BE2C (cell line): ENCODE measurements at places on chromosomes 1 and 21.
A peak's percentile ranks its signal among the peaks of the same experiment; 100 is the strongest.

DNA sequence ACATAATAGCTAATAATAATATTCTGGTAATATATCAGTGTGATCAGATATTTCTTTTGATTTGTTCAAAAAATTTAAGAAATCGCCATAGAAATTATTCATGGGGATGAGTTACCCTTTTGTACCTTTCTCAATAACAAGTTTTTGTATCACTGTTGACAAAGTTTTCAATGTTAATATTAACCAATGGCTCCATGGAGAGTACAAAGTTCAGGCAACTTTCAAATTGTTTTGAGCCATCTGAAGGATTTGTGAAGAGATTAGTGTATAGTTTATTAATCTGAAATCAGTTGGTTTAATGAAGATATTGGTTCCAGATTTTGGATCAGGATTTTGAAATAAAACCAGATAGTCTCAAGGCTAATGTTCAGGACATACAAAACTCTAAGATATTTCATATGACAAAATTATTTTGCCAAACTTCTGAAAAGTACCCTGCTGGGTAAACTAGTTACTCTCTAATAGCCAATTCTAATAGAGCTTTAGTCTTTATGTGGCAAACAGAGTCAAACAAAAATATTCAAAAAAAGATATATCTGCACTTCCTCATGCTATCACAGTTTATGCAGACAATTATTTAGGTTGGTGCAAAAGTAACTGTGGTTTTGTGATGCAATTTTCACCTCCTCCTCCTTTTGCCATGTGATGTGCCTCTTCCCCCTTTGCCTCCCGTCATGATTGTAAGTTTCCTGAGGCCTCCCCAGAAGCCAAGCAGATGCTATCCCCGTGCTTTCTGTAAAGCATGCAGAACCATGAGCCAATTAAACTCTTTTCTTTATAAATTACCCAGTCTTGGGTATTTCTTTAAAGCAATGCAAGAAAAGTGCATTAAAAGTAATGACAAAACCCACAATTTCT lies 1105.0 kb downstream of the PLA2G4A start:
- DNase-seq = no peak

DNA sequence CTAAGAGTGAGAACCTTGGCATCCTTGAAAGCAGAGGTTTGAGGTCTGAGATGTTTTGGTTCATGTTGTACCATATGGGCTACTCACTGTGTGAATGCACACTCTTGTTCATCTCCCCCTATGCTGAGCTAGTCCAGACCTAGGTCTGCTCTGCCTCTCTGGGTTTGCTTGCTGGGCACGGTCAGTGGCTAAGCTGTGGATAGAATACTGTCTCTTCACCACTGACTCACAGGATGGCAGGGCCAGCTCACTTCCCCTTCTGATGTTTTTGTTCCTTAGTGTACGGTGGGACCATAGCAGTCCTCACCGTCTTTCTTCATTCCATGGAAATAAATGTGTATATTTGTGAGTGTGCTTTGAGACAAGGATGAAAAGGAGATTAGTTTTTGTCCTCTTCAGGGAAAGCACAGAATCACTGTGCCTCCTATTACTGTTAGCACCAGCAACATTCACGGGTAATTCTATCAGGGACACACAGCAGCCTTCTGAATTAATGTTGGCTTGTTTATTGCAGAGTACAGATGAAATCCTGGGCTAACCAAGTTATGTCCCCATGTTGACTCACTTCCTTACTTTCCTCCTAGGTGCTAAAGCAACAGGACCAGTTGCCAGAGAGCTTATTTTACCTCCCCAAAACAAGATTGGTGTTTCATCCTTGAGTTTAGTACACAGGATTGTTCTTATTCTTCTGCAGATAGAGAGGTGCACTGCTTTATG lies 56.9 kb upstream of the IVNS1ABP start:
- no peak for DNase-seq

GRCh38 chr21:17636711-17637110 lies 24.0 kb upstream of the BTG3 start:
- DNase-seq = no peak

- DNase-seq = no peak
Measured at GRCh38 chr1:27816921-27817630, 13.5 kb upstream of the PPP1R8 start.

- DNase-seq = no peak
Measured at GRCh38 chr1:2950926-2951305, 70.4 kb upstream of the ACTRT2 start.

- no peak for DNase-seq
Measured at GRCh38 chr1:150696590-150696989, 364 bp downstream of the GOLPH3L start.

DNA sequence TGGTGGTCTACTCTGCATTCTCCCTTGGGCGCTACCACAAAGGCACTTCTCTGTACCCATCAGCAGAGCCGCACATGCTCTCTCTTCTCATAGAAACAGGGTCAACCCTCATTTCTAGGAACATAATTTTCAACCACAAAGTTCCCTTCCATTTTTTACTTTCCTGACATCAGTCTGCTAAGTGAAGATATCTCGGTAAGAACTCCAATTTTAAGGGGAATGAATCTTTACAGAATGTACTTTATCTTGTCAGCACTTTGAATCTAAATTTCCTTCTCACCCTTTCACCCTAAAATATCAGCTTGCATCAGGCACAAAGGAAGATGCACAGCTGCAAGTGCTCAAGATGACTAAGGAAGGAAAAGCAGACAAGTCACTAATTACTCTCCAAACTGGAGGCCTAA lies 545.9 kb downstream of the SMYD3 start:
- DNase-seq = no peak

GRCh38 chr1:20100632-20101355 lies 18.5 kb downstream of the PLA2G2D start:
- DNase-seq = peak; percentile 26

- DNase-seq = no peak
Measured at GRCh38 chr21:45051580-45052434, 22.6 kb upstream of the ADARB1 start.

GRCh38 chr1:221514806-221515205 lies 227.1 kb downstream of the DUSP10 start:
- no peak for DNase-seq

DNA sequence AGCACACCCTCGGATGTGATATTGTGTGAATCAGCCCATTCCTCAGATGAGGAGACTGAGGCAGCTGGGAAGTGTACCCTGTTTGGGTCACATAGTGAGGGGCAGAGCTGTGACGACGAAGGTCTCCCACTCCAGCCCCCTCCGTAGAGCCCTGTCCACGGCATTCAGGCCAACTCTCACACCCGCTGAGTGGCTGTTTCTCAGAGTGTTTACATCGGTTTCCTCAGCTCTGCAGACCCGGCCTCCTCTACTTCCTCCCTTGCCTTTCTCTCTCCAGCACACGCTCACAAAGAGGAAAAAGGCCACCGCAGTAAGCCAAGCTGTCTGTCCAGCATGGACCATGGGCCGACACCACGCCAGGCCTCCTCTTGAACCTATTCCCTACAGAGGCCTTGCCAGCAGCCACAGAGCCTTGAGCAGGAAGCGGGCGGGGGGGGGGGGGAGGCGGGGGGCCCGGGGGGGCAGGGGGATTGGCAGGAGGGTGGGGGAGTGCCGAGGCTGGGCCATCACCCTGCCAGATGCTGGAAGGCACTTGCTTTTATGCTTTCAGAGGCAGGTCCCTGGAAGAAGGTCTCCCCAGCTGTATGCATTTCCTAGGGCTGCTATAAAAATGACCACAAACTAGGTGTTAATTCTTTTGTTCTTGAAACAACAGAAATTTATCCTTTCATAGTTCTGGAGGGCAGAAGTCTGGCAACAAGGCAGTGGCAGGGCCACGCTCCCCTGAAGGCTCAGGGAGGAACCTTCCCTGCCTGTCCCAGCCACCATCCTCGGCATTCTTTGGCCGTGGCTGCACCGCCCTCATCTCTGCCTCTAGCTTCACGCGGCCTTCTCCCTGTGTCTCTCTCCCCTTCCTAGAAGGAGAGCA lies 178.4 kb downstream of the PSMG1 start:
- no peak for DNase-seq

DNA sequence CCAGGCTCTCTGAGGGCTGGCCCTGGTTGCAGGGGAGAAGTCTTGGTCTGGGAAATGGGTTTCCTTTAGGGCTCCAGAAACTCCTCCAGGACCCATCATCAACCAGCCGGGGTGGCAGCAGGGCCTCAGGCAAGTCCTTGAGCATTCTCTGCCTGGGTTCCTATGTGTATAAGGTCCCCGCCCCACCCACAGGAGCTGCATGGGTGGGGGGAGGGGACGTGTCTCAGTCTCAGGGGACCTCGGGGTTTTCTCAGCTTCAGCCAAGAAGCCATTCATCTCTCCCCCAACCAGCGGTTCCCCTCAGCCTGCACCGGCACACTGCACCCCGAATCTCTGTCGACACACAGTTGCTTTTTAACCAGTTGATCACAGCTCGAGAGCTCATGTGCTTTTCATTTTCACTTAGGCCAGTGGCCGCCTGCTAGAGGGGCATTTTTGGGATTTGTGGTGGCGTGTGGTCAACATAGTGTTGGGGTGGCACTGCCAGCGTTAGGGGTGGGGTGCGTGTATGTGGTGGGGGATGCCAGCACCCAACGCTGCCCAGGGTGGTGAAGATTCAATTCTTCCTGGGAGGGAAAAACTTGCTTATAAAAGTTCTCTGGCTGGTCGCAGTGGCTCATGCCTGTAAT lies 6.5 kb downstream of the RUNX3 start:
- DNase-seq = no peak

DNA sequence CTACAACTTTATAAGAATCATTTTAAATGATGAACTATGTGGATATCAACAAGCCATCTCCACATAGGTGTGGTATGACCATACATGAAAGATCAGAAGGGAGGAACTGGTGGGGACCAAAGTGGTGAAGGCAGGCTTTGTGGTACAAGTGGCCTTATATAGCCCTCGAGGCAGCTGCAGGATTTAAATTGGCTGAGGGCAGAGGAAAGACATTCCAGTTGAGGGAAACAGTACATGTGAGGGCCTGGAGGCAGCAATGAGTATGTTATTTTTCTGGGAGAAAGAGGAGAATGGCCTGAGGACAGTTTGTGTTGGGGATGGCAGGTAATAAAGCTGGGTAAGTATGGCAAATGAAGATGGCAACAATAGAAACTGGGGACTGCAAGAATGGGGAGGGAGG lies 17.1 kb downstream of the OSCP1 start:
- DNase-seq = no peak

DNA sequence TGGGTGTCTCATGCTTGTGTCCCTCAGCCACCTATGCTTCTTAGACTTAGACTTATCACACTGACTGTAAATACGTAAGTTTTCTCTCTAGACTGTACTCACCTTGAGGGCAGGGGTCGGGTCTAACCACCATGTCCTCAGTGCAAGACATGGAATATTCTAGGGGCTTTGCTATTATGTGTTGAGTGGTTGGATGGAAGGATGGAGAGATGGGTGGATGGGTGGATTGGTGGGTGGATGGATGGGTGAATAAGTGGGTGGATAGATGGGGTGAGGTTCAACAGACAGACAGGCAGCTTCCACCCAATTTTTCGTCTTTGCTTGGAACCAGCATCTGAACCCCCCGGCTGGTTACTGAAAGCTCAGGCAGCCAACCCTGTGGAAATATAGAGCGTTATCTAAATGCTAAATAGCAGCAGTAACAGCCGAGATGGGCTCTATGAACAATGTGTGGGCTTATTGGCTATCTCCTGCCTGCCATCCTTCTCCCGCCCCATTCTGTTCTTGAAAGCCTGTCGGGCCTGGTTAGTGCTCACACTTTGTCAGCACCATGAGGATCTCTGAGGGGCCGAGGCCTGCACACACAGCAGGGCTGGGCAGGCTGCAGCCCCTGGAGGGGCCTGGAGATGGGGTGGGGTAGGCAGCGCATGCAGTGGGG lies 130.7 kb downstream of the ACTL8 start:
- DNase-seq = no peak

GRCh38 chr1:172661107-172661506 lies 2.2 kb downstream of the FASLG start:
- DNase-seq = no peak

DNA sequence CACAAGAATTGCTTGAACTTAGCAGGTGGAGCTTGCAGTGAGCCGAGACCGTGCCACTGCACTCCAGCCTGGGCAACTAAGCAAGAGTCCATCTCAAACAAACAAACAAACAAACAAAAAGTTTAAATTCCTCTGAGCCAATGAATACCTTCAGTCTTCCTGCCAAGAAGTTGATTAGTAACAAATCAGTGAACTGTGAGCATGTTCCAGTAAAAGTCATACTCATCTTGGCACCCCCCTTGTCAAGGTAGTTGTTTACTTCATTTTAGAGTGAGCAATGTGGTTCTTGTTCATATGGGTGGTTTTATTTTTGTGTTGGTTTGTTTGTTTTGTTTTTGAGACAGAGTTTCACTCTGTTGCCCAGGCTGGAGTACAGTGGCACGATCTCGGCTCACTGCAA lies 18.0 kb upstream of the SLC2A7 start:
- DNase-seq = no peak

- no peak for DNase-seq
Measured at GRCh38 chr1:236465959-236466303, 57.9 kb upstream of the LGALS8 start.

DNA sequence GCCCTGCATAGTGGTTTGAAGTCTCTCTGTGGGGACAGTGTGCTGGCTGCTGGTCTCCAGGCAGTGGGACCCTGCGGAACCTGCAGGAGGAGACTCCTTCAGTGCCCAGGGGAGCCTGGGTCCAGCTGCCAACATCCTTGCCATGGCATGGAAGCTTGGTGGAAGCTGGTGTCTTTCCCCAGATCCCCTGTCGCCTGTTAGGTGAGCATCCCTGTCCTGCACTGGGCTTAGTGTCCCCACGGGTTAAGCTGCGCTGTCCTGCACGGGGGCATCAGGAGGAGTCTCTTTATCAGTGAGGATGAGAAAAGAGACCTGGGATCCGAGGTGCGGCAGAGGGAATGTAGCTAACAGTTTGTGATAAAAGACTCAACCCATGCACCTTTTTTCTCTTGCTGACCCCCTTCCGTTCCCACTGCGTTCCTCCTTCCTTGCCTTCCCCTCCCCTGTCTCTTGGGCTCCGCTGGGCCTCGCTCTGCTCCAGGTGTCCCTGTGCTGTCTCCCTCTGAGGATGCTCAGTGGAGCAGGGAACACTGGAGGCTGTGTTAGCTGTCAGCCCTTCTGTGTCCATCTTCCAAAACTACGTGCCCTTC lies 59.3 kb downstream of the SLC37A1 start:
- DNase-seq = no peak
